ENCODE measurements at places on chromosomes 3 and 15. TPM values are rescaled to one million over a fixed set of nuclear protein-coding genes. Genes with fewer than 3 reads are reported as not detected.

The LMAN1L gene
- not detected for total RNA-seq

The CDHR4 gene
- 0.16 TPM for total RNA-seq

GRCh38 chr3:2543247-2543646 is 444.6 kb downstream of the CNTN4 start:
- no peak overlapping the region for H3K4me3 ChIP-seq
- H3K36me3 ChIP-seq, result no peaks in the 10 kb centered on the region
- no peak for DNase-seq

DNA sequence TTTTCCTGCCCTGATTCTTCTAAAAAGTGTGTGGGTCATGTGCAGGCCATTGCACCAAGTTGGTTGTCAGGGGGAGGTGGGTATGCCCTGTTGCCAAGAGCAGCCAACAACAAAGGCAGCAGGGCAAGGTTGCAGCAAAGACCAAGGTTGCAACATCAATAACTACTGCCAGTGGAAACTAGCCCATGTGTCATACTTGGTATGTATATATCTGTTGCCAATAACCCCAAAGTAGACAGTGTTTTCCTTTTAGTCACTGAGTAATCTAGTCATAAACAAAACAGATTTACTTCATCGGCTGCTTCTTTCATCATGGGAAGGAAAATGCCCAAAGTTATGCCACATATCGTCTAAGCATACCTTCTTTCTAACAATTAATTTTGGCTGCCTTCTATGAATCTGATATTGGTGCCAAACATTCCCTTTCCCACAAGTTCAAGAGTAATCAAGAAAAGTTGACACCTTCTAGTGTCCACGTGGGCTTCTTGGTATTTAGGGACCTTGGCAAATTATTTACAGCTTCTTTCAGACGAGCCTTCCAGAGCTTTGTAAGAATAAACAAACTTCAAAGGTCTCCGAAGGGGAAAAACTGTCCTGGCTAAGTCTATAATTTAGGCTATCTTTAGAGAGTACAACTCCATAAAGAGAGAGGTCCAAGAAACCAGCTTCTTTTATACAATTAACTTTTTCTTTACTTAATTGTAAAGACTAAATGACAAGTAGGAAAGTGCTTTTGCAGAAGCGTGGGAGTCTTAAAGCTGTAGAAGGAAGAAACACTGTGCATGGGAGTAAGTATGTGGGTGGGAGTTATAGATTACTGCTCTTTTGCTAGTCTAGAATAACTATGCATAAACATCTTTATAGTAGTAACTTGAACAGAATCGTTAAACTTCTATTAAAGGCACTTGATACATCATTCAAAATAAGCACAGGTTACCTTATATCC is 10.0 kb upstream of the MBNL1 start:
- H3K4me1 ChIP-seq, result peaks cover 82% of the 10 kb centered on the region
- peak overlapping the region; percentile 66 for H3K4me3 ChIP-seq
- DNase-seq, result peak; percentile 83
- peaks cover 35% of the 10 kb centered on the region for H3K36me3 ChIP-seq

The IDH3A gene
- 105 TPM for total RNA-seq

- H3K27ac ChIP-seq, result peak overlapping the region; percentile 91
- H3K4me3 ChIP-seq, result no peak overlapping the region
- peak; percentile 85 for DNase-seq
- peaks cover 29% of the 10 kb centered on the region for H3K36me3 ChIP-seq
Observed at GRCh38 chr15:90845201-90845949, 23.0 kb upstream of the FURIN start.
